ENCODE measurements at places on chromosomes 2 and 18. TPM values are rescaled to one million over a fixed set of nuclear protein-coding genes. Genes with fewer than 3 reads are reported as not detected.

Gene FAM110C
- 0.51 TPM for total RNA-seq

Gene ERFE
- total RNA-seq: not detected

Gene PAX8
- 23.9 TPM for total RNA-seq

Gene MYOM1
- total RNA-seq: 15.8 TPM

Gene COL4A3
- total RNA-seq: 6.2 TPM

Gene CRYBA2
- not detected for total RNA-seq

Gene SLC9A2
- 0.21 TPM for total RNA-seq

Gene POTEI
- not detected for total RNA-seq

Gene AP1S3
- total RNA-seq: 5.6 TPM

Gene DYNAP
- total RNA-seq: not detected

Gene KCNJ13
- total RNA-seq: not detected

Gene AMER3
- not detected for total RNA-seq

Gene LYPD6
- total RNA-seq: 23.7 TPM

Gene SERPINB4
- not detected for total RNA-seq

Gene OR6B2
- not detected for total RNA-seq

Gene FRZB
- 15.1 TPM for total RNA-seq

Gene CAPN14
- total RNA-seq: 0.29 TPM

Gene MYO3B
- not detected for total RNA-seq

Gene DSC2
- 8.5 TPM for total RNA-seq

Gene PLEK
- under 0.01 TPM for total RNA-seq

Gene DSEL
- 8.8 TPM for total RNA-seq

Gene NPHP1
- 24.7 TPM for total RNA-seq

Gene NAT8
- not detected for total RNA-seq

Gene REG1B
- not detected for total RNA-seq

Gene RTP5
- not detected for total RNA-seq

Gene CPLX4
- total RNA-seq: not detected

Gene ZC3H15
- 28.2 TPM for total RNA-seq

Gene LIMS3
- 6.6 TPM for total RNA-seq

Gene SS18
- 188 TPM for total RNA-seq

Gene NCKAP5
- total RNA-seq: 6.6 TPM

Gene ARMC9
- 36.0 TPM for total RNA-seq

Gene GKN2
- not detected for total RNA-seq

Gene SLC16A14
- 3.2 TPM for total RNA-seq

Gene SLC4A3
- 4.1 TPM for total RNA-seq

Gene UGT1A10
- not detected for total RNA-seq

Gene QPCT
- total RNA-seq: 46.9 TPM

Gene C2orf15
- not detected for total RNA-seq

Gene SLC38A11
- total RNA-seq: 3.2 TPM

Gene HAAO
- 23.0 TPM for total RNA-seq

Gene KANSL1L
- 50.3 TPM for total RNA-seq

Gene EIPR1
- 14.6 TPM for total RNA-seq

Gene RND3
- total RNA-seq: 69.4 TPM

Gene CIDEA
- not detected for total RNA-seq

Gene RAB6D
- total RNA-seq: 0.15 TPM

Gene POLR1A
- 24.2 TPM for total RNA-seq

Gene GPR155
- 3.8 TPM for total RNA-seq
